Effector memory CD8-positive, alpha-beta T cell (primary cell): ENCODE measurements at places on chromosomes 13 and 19.

DNA sequence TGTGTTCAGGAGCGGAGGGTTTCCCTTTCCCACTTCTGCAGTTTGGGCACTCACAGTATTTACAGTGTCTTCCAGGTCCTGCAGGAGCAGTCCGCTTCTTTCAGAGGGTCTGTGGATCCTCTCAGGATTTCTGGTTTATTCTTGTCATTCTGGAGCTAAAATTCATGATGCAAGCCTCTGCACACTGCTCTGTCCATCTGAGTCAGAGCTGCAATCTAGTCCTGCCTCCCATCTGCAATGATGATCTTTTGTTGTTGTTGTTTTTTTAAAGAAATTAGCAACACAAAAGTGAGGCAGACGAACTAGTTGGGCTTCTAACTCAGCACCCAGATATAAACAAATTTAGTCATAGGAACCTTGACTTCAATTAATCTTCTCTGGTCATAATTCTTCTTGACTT, 86.5 kb downstream of the DLEU7 start:
- DNase-seq = no peak

GRCh38 chr19:1651568-1652291, 685 bp downstream of the TCF3 start:
- peak; percentile 15 for DNase-seq

- DNase-seq = no peak
These were observed 27.0 kb downstream of the ZMYM5 start for GRCh38 chr13:19836472-19836871.

DNA sequence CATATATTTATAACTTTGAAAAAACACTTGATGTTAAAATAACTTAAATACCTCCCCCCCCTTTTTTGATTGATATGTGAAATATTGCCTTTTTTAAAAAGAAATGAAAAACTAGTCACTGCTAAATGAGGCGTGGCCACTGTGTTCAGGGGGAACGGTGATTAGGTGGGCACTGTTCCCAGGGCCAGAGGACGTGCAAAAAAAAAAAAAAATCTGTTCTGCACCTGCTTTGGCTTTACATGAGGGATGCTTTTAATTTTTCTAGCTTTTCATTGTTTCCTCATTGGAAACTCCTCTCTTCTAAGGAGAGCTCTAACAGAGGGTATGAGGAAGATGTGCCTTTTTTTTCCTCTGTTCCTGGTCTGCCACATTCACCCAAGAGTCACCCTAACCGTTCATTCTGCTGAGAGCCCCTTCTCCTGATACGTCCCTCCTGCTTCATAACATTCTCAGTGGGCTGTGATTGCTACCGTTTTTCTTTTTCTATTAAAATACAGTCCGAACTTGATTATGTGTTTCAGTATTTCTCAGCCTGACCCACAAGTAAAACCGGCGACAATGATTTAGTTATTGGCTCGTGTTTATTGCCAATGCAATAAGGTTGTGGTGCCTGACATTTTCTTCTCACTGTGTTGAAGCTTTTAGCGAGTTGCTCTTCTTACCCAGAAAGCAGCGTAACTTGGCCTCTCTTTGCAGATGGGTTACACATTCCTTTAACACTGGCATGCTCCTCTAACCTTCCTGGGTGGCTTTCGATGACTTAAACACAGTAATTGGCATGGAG, 64.8 kb upstream of the ZNF536 start:
- no peak for DNase-seq

GRCh38 chr13:87671031-87671752, at the start of gene SLITRK5:
SLITRK5 (plus strand) TSS chr13:87671371; CDS start chr13:87675389, 4,018 bp downstream.
- peak; percentile 51 for DNase-seq
